ENCODE measurements at places on chromosomes 6 and 20.

- DNase-seq: no peak
Measured at GRCh38 chr6:80441131-80441530, 334.7 kb downstream of the BCKDHB start.

DNA sequence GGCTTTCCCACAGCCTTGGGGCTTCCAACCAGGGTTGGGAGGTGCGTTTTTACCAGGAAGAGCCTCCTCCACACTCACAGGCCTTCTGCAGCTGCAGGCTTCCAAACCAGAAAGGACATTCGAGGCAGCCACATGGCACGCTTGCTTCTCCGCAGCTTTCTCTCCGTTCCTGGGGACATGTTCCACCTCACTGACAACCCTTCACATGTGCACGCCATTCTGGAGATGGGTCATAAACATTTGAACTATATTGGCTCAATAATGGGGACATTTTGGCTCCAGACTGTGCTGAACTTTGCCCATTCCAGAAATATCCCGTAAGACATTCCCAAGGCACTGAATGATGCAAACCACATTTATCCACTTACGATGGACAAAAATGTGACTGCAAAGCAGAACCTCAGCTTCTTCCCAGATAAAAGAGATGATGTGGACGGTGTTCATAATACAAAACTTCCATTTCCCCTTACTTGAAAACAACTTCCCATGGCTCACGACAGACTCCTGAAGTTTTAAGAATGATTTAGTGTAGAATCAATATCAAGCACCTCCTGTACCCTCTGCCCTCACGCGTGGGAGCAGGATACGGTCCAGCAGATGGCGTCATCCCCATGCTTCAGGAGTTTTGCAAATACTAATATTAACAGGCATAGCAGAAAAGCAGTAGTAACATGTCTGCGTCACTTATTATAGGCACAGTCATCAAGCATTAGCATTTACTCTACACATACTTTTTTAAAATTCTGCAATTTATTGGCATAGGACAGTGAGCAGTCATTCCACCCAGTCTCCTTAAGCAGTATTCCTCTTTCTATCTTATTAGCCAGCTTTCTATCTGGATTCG lies 25.4 kb upstream of the FOXF2 start:
- no peak for DNase-seq

DNA sequence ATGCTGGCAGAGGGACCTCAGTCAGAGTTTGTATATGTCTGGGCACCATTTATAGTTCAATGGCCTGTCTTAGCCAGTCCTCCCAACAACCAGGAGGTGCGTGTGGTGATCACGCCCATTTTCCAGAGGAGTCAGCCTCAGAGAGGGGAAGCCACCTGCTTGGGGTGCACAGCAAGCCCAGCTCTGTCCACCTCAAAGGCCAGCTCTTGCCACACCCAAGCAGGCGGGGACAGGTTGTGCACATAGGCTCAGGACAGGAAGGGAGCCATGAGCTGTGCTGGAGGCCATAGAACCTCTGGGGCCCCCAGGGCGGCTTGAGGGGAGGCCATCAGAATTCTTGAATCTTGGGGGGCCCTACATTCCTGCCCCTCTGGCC lies 61.2 kb downstream of the DLGAP4 start:
- no peak for DNase-seq

DNA sequence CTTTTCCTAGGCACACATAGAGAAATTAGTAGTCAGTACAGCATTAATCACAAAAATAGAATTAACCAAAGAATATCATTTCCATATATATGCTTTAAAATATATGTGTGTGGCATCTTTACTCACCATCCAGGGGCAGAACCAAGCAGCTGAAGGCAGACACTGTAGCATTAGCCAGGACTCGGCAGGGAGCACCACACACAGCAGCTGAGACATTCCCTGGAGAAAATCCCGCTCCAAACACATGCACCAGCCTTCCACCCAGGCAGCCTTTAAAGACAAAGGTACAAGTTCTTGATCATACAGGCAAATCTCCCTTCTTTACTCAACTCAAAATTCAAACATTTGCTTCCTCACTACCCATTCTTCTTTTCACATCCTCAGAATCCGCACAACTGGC lies 64.7 kb downstream of the PKHD1 start:
- no peak for DNase-seq

DNA sequence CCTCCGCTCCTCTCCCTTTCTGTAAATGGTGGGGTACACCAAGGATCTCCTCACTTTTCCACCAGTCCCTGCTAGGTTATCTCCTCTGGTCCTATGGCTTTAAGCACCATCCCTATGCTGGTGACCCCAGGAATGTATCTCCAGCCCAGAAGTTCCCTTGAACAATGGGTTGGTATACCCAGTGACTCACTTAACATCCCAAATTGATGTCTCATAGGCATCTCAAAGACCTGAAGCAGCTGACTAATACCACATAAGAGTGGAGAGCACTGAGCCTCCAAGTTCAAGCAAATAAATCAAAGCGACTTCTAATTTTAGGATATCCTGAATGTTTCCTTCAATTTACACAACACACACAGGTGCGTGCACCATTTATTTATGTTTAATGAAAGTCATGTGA lies 48.3 kb downstream of the ADGRF1 start:
- no peak for DNase-seq

GRCh38 chr6:131052181-131052580 lies 10.9 kb downstream of the EPB41L2 start:
- DNase-seq: no peak

- no peak for DNase-seq
Measured at GRCh38 chr20:19794941-19795340, 36.9 kb downstream of the RIN2 start.

DNA sequence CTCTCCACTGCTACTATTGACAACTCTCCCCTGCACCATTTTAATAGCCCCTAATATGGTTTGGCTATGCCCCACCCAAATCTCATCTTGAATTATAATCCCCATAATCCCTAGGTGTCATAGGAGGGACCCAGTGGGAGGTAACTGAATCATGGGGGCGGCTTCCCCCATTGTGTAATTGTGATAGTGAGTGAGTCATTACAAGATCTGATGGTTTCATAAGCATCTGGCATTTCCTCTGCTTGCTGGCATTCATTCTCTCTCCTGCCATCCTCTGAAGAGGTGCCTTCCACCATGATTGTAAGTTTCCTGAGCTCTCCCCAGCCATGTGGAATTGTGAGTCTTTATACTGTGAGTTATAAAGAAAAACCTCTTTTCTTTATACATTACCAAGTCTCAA lies 74.1 kb upstream of the TCF21 start:
- DNase-seq: no peak

GRCh38 chr20:63735859-63736718 lies at the start of gene LIME1:
Gene LIME1, plus strand, starts transcription at chr20:63736664. Its CDS starts 886 bp downstream, at chr20:63737550.
- peak; percentile 81 for DNase-seq

DNA sequence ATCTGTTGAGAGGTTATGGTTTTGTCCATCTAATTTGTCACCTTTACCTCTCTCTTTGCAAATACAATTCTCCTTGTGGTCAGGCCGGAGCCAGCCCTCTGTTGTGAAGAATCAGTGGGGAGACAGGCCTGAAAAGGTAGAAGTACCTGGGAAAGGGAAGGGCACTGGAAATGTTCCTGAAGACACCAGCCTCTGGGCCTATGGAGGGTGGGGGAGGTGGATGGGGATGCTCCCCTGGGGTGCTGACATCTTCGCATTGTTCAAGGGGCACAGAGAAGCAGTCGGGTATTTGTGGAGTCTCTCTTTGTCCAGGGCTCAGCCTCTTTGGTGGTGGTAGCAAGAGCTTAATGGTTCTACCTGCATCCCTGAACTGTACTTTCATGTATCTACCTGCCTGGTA lies 24.4 kb upstream of the AFDN start:
- DNase-seq: no peak

DNA sequence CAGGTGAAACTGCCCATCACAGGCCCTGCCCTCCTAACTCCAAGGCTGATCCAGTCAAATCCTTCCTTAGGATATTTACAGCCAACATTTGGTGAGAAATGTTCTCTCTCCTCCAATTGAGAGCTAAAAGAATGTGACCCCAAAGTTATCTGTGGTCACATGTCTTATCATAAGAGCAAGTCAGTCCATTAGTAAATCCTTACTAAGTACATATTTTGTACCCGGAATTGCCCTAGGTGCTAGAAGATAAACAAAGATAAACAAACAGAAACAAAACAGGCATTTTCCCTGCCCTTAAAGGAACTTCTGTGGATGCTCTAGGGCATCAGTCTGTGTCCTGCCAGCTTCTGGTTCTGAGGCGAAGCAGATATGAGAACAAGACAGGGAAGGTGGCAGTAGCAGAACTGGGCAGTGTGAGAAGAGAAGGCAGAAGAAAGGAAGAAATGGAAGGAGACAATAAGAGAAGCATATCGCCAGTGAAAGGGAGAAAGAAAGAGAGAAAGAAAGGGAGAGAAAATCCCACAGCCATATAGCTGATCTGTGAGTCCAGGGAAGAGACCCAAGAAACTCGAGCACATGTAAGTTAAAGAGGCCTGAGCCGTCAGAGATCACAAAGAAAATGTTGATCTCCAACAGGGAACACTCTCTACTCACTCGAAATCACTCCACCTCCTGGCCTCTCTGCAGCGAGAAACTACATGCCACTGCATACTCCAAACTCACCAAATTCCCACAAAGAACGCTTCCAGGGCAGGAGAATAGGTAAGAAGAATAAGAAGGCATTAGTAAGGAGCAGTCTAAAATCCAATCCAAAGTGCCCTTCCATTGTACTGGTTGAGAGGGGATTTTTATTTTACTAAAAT lies 41.7 kb downstream of the CDK5RAP1 start:
- DNase-seq: no peak

- DNase-seq: no peak
Measured at GRCh38 chr20:48065833-48066232, 280.6 kb upstream of the SULF2 start.

DNA sequence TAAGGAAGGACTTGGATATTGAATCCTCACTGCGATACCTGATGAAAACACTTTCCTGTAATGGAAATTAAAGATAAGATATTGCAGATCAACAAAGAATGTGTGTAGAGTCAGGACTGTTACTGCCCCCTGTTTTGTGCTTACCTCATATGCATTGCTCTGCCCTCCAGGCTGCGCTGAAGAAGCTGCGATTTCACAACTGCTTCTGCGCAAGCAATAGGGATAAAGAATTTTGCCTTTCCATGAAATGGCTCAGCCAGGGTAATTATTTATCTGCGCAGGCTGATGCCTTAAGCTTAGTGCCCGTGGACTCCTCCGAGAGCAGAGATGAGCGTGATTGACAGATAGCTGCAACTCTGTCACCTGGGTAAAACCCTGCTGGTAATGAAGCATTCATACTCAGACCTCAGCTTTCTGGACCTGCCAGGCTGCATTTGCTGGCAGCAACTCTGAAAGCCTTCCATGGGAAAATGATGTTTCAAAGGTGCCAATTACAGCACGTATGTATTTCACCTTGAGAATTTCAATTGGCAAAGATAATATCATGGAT lies 370.6 kb downstream of the SAMD5 start:
- no peak for DNase-seq

GRCh38 chr6:151624900-151625536 lies 131.2 kb downstream of the CCDC170 start:
- no peak for DNase-seq

DNA sequence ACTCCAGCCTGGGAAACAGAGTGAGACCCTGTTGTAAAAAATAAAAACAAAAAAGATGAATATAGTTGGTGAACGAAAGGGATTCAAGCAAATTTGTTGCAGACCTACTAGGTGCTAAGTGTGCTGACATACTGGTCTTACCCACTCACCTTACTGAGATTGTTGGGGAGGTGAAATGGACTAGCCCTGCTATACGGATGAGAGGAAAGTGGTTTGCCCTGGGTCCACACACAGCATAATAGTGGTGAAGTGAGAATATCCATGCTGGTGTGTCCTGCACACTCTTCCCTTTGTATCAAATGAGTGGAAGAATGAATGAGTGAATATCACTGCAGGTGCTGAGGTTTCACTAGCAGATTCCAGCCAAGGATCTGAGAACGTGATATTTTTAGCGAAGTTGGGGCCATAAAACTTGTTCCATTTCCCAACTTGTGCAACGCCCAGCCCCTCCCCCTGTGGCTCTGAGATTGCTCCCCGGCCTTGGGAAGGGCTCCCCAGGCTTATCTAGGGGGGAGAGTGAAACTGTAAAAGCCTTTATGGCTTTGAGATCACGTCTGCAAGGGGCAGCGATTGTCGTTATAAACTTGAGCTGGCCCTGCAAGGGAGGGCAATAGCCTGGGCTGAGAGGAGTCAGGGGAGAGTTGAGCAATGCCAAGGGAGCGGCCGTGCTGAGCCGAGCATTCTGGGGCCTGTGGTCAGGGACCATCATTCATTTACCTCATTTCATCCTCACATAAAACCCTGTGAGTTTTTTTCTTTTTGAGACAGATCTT lies 33.2 kb upstream of the TTPAL start:
- no peak for DNase-seq
